ENCODE measurements at places on chromosomes 6 and 20.

GRCh38 chr6:106733386-106733785 lies 104.0 kb downstream of the QRSL1 start:
- no peak for DNase-seq

GRCh38 chr6:3707024-3707423 lies 44.5 kb downstream of the PXDC1 start:
- DNase-seq, result no peak

DNA sequence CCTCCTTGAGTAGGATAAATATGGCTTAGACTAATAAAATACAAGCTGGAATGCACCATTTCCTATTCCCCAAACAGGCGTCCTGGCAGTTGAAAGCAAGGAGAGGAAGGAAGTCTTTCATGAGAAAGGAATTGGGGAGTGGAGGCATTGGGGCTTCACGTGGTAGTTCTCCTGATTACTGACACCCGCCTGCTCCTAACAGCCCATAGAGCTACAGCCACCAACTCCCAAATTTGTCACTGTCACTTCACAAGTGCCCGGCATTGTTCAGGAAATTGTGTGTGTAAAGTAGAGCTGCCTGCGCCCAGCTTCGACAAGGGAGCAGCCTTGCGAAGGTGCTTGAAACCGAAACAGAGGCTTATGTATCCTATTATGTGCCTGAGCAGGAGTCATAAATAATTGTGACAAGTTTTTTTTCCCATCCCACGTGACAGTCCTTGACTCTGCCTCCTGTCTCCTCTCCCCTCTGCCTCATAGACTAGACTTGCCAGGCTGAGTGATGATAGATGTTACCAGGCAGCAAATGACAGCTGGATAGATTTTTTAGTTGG lies 301.7 kb upstream of the ZFP64 start:
- peak; percentile 28 for DNase-seq

- no peak for DNase-seq
These were observed 5.9 kb upstream of the MRS2 start for GRCh38 chr6:24396824-24397223.

DNA sequence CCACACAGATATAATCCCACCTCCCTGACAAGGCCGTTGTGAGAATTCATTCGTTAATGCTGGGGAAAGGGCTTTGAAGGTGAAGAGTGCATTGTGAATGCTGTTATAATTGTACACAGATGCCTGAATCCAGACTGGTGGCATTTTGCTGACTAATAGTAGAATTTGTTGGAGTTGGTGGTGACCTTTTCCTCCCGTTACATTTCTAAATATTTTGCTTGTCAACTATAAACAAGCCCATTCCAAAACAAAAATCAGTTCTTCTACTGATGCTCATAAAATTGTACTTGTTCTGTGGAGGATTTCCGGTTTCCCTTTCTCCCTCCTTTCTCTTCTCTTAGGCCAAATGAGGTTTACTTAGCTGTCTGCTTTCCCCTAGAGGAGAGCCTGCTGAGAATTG lies 253.1 kb upstream of the SUPT3H start:
- no peak for DNase-seq

DNA sequence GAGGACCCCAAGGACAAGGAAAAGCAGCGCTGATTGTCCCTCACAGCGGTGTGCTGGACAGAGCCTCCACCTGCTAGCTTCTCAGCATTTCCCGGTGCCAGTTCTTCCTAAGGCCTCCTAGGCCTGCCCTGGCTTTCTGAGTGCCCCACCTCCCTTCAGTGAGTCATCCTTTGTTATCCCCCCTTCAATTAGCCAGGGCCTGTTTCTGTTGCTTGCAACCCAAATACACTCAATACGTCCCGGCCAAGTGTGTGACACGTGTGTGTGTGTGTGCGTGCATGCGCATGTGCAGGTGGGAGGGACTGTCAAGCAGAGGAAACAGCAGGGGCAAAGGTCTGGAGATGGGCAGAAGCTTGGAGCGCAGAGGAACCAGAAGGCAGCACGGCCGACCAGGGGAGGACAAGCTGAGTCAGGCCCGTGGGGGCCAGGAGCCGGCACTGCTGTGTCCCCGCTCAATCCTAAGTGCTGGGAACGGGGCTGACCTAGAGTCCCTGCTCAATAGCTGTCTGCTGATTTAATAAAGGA lies 159.8 kb downstream of the PREX1 start:
- no peak for DNase-seq

DNA sequence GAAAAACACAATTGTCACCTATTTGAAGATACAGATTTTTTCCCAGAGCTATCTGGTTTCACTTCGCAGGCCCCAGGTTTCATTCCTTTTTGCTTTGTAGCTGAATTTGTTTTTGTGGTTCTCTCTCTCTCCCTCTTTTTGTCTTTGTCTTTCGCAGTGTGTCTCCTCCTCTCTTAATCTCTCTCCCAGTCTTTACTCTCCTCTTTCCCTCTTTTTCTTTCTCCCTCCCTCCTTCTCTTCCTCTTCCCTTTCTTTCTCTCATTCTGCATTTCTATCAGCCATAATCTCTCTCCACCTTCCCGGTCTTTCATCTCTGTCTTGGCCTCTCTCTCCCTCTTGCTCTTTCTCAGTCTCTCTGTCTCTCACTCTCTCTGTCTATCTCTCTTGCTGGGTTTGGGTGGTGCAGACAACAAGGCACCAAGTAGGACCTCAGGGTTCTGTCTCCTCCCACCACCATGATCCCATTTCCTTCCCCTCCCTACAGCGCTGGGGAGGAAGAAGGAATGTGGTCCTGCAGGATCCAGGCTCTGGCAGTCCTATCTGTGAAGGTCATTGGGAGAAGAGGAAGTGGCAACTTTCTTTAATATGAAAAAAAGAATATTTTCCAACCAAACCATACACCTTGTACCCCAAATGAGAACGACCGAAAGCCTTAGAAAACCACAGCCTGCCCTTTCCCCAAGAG lies 63.2 kb downstream of the BANF2 start:
- DNase-seq, result no peak

DNA sequence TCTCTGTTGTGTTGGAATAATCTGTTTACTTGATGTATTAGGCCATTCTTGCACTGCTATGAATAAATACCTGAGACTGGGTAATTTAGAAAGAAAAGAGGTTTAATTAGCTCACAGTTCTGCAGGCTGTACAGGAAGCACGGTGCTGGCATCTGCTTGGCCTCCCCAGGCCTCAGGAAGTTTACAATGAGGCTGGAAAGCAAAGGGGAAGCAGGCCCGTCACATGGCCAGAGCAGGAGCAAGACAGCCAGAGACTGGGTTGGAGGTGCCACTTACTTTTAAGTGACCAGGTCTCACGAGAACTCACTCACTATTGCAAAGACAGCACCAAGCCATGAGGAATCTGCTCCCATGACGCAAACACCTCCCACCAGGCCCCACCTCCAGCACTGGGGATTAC lies 50.6 kb upstream of the FUCA2 start:
- no peak for DNase-seq

GRCh38 chr6:140590641-140591040 lies 1216.2 kb upstream of the CITED2 start:
- DNase-seq, result no peak

GRCh38 chr20:5374171-5374570 lies 57.4 kb upstream of the PROKR2 start:
- no peak for DNase-seq

GRCh38 chr6:20724443-20725190 lies 190.4 kb downstream of the CDKAL1 start:
- no peak for DNase-seq

DNA sequence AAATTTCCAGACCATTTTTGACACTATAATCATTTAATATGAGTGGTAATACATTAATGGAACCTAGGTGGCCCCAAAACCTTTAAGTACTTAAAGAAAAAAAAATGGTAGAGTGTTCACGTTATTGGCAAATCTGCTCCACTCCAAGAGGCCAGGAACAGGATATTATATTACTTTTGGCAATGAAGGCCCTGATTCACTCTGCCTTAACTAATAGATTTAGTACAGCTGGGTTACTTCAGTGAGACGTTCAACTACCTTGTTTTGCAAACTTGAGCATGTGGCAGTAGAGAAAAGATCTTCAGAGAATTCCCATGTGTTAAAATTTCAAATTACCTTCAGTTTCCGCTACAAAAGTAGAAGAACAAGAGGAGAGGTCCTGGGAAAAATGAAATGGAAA lies 12.8 kb downstream of the ADNP start:
- no peak for DNase-seq

DNA sequence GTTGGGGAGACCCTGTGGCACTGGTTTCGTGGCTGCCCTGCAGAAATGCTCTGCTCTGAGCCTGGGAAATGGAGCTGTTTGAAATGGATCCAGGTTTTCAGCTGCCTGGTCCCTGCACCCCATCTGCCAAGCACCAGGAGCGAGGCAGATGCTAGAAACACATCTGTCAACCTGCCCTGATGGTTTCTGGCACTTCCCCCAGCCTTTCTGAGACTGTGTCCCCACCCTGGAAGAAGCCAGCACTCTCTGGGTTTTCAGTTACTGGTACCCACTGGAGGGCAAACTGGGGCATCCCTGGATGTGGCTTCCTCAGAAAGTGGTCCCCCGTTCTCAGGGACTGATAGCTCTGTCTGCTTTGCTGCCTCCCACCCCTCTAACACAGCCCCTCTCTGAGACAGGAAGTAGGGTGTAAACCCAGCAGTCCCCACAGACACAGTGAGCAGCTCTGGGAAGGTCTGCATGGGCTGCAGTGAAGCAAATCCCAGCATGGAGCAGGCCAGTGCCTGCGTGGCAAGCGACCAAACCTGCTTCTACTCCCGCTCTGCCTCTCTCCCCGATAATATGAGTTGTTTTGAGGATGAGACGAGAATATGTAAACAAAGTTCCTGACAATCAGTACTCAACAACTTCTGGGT lies 54.2 kb upstream of the MAFB start:
- DNase-seq, result no peak

DNA sequence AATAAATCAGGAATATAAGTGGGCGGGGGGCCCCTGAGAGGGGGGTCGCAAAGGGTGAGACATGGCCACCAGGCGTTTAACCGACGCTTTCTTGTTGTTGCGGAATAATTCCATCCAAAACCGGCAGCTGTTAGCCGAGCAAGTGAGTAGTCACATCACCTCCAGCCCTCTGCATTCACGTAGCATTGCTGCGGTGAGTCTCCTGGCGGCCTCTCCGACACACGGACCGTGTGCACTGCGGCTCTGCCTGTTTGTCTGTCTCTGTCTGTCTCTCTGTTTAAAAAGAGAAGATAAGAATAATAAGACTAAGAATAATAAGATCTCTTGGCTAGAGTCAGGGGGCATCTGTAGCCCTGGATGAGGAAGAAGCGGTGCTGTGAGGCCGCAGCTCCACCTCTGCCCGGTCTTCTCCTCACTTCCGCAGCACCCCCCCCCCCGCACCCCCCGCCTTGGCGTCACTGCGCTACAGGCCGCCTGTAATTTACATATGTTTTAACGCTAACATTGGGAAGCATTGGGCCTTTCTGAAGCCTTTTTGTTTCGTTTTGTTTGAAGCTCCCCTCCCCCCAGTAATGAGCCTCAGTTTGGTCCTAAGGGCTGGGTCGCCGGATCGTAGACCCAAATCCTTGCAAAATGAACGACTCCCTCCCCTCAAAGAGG lies 993 bp downstream of the STX16 start:
- DNase-seq, result peak; percentile 65

GRCh38 chr20:16017656-16018055 lies 555.6 kb downstream of the KIF16B start:
- no peak for DNase-seq

DNA sequence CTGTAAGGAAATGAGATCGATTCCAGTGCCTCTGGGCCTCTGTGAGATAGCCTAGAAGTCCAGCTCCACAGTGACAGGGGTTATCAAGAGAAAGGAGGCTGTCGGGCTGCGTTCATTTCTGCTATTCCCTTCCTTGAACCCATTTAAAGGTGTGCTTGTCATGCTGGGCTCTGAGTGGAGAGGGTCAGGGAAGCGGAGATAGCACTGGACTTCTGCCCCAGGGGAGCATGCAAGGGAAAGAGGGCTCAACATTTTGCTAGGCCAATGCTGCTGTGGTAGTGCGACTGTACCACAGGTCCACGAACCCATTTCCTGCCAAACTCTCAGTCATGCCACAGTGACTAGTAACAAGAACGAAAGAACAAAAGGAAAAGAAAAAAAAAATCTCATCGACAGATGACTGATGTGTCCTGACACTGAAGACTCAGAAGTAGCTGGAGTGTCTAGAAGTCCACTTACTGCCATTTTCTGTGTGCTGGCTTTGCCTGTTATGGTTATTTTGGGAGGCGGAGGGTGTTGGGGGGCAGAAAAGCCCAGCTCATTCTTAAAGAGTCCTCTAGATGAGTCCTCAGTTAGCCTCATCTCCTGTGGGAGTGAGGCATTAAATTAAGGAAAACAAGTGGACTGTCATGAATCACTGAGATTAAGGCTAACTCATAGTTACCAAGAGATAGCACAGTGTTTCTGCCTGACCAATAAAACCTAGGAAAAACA lies 8.1 kb downstream of the NEDD9 start:
- peak; percentile 58 for DNase-seq

- DNase-seq, result no peak
These were observed 26.2 kb upstream of the RHAG start for GRCh38 chr6:49662892-49663261.

DNA sequence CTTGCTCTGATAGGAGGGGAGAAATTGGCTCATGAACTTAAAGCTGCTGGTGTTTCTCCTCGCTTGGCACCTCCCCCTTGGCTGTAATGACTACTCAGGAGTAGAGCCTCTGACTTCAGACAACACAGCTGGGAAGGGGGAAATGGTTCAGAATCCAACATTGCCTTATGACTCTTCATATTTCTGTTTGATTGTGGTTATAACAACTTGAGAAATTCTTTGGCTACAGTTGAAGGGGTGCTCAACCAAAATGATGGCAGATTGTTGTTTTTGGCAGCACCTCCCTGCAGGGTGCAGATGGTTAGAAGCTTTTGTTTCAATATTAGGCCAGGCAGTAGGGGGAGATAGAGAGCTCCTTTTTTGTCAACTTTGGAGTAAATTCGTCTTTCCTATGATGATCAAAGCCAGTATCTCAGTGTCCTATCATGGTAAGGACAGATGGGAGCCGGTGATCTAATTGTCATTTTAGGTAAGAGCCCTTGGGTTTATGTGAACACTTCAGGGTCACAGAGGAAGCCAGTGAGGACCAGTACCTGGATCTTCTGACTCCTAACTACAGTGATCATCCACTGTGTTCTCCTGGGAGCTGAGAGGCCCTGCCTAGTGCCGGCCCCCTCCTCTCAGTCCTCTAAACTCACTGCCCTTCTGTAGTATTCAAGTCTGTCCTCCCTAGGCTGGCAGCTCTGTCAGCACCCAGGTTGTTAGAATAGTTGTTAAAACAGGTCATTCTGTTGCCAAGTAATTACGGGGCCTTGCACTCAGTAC lies 39.9 kb downstream of the RPRD1B start:
- peak; percentile 24 for DNase-seq

- no peak for DNase-seq
These were observed 224.8 kb upstream of the MAP3K7 start for GRCh38 chr6:90811596-90812226.
